ENCODE measurements at places on chromosomes 3 and 15.
A peak's percentile ranks its signal among the peaks of the same experiment; 100 is the strongest.

DNA sequence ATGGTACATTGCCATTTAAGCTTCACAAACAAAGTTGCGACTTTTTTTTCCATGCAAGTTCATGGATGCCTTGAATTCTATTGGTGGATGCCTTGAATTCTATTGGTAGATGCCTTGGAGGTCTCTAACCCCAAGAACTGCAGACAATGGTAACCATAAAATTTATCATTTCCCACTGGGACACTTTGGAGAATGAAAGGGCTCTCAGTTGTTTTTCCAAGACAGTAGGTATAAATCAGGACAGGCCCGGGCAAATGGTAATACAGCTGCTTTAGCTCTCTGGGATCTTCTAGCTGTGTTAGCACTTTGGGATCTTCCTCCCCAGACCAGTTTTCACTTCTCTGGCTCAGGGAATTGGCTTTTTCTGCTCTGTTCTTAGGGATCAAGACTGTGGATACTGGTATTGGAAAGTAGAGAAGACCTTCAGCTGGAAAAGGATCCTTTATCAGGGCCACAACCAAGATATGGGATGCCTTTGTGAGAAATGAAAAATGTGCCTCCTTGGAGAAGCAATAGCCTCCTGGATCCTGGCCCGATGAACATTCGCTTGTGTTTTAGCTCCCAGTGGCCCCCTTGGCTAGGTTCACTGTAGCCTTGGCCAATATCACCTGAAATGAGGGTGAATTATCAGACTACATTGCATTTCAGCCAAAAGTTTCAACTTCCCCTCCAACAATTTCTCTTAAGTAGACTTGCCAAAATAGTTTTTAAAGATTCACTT is 8.3 kb downstream of the LRRC3B start:
- DNase-seq: no peak

GRCh38 chr15:40307421-40308211 is at the start of gene PLCB2:
TSS of gene PLCB2 (minus strand) at chr15:40307935. CDS start at chr15:40307672, 263 bp downstream.
- DNase-seq: peak; percentile 12

- no peak for DNase-seq
Observed at GRCh38 chr15:85324202-85324601, 56.2 kb upstream of the AKAP13 start.

DNA sequence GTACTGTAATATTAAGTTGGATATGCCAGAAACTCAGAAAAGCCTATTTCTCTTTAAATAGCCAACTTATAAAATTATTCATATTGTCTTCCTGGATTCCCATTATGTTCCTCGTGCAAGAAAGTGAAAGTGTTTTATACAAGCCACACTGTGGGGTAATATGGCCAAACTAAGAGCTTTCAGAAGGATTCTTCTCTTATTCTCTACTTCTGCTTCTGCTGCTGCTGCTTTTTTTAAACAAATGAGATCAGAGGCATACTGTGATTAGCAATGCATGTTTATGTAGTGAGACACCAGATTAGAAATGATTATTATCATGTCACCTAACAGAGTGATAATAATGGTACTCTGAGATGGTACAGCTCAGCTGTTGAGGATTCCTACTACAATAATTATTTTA is 1026.5 kb upstream of the CFAP20DC start:
- no peak for DNase-seq

- peak; percentile 35 for DNase-seq
Observed at GRCh38 chr3:195859061-195859845, 47.5 kb upstream of the MUC4 start.

- no peak for DNase-seq
Observed at GRCh38 chr15:65822316-65822715, 30.2 kb upstream of the DENND4A start.

DNA sequence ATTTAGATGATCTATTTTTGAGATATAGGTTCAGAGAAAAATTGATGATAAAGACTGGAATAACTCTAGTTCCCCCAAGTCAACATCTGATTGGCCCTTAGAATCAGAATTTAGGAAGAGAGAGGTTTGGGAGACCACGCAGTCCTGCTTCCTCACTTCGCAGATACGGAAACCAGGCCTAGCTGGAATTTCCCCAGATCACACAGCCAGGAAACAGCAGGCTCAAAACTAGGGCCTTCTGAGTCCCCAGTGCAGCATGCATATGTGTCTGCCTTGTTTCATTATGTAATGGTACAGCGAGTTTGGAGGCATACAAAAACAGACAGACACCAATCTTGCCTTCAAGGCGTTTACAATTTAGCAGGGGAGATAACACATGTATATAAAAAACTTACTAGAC is 177.1 kb upstream of the ICE2 start:
- no peak for DNase-seq

DNA sequence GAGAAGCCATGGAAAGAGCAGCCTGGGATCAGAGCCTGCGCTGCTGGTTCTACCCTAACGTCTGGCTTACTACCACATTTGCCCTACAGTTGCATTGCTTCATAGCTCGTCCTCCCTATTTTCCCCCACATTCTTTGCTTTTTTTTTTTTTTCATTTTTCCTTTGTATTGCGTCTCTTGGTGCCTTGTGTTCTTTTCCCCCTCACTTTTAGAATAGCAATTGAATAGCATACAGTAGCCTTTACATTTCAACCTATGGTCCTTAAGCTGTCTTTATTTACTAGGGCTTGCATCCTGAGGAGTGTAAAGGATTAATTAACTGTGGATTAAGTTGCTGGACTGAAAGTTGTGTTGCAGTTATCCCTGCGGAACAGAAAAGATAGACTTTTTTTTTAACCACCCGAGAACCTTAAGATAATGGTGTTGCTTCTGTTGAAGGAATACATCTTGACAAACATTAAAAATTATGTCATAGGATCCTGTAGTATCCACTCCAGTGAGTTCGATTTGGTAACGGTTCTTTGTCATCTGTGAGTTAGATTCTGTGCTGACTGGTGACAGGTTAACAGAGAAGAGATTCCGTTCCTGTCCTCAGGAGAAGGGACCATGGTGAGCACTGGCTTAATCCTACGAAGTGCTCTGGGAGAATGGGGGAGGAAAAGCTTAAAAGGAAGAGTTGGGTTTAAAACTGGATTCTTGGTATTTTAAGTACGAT is 417.4 kb upstream of the NAALADL2 start:
- peak; percentile 47 for DNase-seq

- DNase-seq: no peak
Observed at GRCh38 chr15:79804838-79805237, 92.0 kb downstream of the MTHFS start.

DNA sequence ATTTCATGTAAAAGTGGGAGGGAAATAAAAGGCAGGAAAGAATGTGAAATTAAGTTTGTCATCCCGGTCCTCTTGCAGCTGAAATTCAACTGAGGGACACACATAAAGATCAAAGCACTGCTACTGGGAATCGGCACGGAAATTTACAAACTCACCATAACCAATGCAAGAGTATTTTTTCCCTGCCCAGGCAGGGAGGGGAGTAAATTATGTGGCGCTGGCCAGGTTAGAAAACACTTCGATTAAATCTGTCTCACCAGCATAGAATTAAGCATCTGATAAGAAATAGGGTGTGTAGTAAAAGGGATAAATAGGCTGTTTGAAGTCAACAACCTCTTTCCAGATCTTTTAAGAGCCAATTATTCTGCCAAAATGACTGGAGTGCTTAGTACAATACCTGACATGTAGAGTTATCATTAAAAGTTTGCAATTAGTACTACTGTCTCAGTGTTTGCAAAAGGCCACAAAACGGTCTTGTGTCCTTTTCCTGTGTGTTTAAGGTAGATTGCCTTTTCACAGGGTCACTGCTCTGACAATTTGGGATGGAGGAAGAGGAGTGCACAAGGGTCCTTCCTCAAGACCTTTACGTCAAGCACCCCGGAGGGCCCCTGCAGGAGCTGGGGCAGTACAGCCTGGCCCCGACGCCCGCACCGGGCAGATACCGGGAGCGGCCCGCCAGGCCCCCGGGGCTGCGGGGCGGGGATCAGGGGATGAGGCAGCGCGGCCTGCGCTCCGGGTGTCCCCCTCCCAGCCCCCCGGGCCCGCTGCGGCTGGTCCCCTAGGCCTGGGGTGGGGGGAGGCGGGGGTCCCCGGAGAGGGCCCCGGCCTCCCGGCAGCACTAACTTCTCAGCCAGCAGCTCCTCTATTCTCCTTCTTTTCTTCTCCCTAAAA is 651 bp downstream of the UBA3 start:
- DNase-seq: no peak

GRCh38 chr15:84852212-84852611 is 32.2 kb upstream of the SLC28A1 start:
- no peak for DNase-seq

DNA sequence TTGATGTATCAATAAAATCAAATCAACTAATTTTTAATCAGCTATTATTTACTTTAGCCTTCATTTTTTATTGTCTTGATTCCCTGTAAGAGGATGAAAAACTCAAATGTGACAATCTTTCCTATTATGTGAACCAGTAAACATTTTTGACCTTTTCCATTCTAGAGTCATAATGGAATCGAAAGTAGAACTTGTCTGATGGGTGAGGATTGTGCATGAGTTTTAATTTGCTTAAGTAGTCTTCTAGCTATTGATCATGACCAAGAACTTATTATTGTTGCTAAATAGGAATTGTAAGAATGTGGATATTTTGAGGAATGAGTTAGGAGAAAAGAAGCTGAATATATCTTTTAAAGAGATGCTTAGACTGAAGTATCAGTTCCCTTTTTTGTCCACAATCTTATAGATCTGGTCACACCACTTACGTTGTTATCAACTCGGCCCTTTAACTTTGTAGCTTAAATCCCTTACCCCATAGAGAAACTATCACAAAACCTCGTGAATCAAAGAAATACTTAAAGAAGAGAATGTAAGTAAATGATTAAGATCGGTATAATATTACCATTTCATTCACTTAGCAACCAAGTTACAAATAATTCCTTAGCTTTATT is 147.3 kb downstream of the TP63 start:
- DNase-seq: no peak

- no peak for DNase-seq
Observed at GRCh38 chr15:89496155-89497098, at the start of gene RHCG. TSS of gene RHCG (minus strand) at chr15:89496583. CDS start at chr15:89496544, 39 bp downstream.

DNA sequence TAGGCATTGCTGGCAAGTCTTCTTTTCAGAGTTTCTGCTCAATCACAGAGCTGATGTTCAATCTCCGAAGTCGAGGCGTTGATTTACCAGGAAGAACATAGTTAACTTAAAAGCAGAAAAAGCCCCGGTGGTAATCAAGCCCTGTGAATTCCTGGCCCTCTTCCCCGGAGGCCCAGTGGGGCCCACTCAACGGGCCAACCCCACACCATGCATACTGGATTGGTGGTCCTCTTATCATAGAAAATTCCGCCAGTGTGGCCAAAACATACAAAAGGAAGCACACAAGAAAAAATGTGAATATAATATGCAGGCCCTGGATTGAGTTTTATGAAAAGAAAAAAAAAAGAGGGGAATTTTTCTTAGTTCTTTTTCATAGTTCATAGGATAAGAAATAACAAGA is 873.0 kb upstream of the NR2F2 start:
- no peak for DNase-seq

DNA sequence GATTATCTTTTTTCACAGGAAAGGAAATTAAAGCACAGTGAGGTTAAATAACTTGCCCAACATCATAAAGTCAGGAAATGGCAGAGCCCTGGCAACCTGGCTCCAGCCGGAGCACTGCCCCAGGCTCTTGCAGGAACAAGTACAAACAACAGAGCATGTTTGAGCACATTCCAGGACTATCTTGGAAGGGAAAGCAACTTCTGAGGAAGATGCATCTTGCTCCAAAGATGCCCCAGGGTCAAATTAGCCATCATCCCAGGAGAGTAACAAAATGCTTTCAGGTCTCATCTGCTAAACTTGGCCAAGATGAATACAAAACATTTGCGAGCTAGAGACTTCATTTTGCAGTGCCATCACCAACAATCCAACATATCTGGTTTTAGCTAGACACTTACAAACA is 162.4 kb upstream of the LRRN1 start:
- no peak for DNase-seq

DNA sequence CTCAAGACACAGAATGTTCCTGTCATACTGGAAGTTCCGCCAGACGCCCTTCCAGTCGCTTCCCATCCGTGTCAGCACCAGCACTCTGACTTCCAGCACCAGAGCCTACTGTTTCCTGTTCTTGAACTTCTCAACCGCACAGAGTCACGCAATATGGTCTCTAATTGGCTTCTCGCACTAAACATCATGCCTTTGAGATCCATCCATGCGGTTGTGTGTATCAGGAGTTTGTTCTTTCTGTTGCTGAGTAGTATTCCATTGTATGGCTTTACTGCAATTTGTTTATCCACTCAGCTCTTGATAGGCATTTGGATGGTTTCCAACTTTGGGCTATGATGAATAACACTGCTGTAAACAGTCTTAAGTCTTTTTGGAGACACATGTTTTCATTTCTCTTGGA is 112.1 kb downstream of the LRRK1 start:
- no peak for DNase-seq

DNA sequence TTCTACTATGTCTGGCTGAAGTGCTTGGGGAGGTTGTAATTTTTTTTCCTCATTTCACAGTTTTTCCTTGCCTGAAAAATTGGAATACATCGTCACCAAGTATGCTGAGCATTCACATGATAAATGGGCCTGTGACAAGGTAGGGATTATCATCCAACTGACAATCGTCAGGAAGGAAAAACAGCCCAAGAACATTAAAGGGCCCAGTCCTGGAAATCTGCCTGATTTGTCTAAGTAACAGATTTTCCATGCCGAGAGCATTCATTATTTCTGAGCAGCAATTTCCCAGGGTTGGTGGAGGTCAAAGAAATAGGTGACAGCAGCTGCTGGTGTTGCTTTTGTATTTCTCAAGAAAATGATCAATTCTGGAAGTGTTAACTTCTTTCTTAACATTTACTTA is 226.0 kb upstream of the CHRM5 start:
- DNase-seq: no peak

DNA sequence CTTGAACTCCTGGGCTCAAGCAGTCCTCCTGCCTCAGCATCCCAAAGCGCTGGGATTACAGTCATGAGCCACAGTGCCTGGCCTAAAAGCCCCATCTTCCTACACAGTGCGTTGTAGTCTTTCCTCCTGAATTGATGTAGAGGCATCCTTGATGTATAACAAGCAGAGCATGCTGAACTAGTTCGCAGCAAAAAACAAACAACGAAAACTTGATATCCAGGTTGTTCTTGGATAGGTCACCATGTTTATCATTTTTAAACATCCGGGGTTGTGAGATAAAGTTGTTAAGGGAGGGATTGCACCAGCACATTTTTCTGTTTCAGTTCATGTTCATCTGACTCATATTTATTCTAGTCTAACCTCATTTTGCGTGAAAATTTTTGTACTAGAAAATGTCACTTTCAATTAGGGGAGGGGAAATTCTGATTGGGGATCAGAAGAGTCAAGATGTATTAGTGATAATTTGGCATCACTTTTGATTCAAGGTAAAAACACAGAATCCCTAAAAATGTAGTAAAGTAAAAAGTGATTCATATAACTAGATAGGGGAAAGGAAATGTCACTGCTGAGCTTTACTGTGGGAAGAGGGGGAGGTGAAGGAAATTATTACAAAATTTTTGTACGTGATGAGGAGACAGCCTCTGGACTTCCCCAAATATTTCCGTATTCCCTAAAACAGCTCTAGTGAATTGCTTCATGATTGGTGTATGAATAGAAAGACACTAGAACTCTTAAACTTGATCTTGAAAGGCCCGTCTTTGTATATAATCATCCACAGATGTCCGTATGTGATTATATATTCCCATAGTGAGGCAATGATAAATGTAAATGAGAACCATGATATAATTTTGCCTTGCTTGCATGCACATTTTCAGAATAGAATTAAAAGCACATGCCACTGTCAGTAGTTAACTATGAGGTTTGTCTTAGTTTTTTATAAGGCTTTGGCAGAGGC is 22.9 kb downstream of the RAB8B start:
- no peak for DNase-seq

GRCh38 chr3:14822670-14823390 is 4.1 kb downstream of the FGD5 start:
- no peak for DNase-seq
